NCI-H460 (cell line): ENCODE measurements at places on chromosomes 12 and 14. TPM values are rescaled to one million over a fixed set of nuclear protein-coding genes. Genes with fewer than 3 reads are reported as not detected.

GRCh38 chr14:90263748-90264449 lies 7.5 kb downstream of the PSMC1 start:
- DNase-seq = no peak

UBR7 gene
- total RNA-seq = 29.2 and 38.1 TPM in 2 replicates

GRCh38 chr12:15931590-15932053 lies 20.5 kb downstream of the DERA start:
- DNase-seq = peak; percentile 8

GPD1 gene
- 0.07 TPM in 1 of 2 replicates, not detected in the other for total RNA-seq

DNA sequence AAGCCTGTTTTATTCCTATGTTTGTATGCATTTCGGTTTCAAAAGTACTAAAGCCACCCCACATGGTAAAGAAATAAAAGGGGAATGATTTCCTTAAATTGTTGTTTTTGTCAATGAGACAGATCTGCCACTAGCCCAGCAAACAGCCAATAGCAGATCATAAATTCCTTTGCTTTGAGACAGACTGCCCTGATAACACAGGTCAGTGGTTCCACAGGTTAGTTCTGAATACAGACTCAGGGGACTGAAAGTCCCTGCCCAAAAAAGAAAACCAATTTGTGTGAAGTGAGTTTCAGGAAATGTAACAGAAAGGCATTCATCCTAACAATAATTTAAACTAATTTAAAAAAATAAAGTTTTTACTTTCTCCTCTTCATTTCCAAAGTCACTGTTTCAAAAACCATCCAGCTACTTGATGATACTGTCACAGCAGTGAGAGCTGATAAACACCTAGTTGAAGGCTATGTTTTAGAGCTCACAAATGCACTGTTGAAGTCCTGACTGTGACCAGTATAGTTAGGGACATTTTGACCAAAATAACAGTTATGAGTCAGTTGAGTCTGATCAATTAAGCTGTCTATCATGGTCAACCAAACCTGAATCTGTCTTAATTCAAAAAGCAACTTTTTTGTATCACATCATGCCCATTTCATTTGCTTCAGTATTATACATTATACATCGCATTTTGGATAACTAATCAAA lies 77.7 kb downstream of the LGR5 start:
- DNase-seq = no peak

- DNase-seq = no peak
Measured at GRCh38 chr12:20383612-20384011, 15.3 kb downstream of the PDE3A start.

DNA sequence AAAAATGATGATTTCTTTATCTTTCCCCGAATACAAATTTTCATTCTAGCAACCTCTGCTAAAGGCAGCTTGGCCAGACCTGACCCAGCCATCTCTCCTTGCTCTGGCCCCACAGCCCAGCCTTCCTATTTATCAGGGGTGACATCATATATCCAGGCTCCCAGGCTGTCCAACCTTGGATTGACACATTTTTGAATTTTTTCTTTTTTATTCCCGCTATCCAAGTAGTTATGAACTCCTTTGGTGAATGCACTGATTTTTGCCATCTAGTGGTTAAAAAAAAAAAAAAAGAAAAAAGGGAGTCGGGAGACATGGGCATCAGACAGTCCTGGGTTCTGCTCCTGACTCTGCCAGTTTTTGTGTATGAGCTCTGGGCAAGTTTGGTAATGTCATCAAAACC lies 120.5 kb downstream of the PTPN11 start:
- DNase-seq = no peak

DYNC1H1 gene
- total RNA-seq = 1,235 and 1,394 TPM in 2 replicates

TEX52 gene
- not detected in 2 replicates for total RNA-seq

PHLDA1 gene
- total RNA-seq = 128 and 136 TPM in 2 replicates

GRCh38 chr14:88790501-88791251 lies 2.1 kb downstream of the EML5 start:
- DNase-seq = no peak

- no peak for DNase-seq
Measured at GRCh38 chr12:98053202-98053601, 462.2 kb upstream of the TMPO start.

DNA sequence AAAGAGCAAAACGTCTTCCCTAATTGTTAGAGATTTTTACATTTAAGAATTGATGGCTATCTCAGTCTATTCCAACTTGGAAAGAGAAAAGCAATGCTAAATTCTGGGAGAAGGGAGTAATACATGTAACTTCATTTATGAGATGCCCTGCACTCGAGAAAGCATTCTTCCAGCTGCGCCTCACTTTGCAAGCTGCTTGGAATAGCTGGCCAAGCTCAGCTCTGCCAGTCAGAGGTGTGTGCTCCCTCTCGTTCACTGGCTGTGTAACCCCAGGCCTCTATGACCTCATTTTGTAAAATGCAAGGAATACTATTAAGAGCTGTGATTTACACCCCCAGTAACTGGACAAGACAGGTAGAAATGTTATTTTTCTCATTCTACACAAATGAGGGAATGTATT lies 79.1 kb downstream of the OTX2 start:
- no peak for DNase-seq

NPFF gene
- total RNA-seq = 1.0 TPM in 1 of 2 replicates, not detected in the other

DNA sequence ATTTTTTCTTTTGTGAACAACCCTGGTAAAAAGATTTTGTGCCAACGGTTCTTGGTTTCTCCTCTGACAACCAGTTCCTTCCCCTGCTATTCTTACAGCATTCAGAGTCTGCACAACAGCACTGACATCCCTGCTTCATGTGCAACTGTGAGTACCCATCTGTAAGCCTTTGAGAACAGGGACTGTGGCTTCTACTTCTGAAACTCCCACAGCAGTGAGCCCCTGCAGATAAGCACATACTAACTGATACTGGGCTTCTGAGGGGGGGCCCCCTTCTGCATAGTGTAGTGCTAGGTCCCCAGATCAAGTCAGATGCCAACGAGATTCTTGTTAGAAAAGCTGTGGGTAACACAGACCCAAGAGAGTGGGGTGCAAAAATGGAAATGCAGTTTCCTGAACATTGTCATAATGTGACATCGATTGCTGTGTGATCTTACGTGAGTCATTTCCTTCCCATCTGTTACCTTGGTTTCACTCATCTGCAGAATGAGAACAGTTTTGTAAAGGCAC lies 11.1 kb upstream of the NINJ2 start:
- no peak for DNase-seq

DNA sequence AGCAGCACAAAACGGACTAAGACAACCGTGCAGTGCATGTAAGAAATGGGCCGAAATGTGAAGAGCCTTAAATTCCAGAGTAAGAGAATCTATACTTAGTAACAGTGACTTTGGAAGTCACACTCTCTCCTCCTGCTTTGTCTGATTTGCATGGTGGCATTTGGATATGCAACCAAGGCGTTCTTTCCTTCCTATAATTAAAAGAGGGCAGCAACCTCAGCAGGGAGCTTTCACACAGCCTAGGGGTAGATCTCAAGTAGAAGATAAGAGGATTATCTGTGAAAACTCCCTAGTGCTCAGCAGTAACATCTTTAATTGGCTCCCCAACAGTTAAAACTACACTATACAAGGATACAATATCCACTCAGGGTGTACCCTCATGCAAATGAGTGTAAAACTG lies 16.5 kb downstream of the GMFB start:
- DNase-seq = no peak

SYNDIG1L gene
- total RNA-seq = not detected in 2 replicates

IAPP gene
- not detected in 2 replicates for total RNA-seq

DNA sequence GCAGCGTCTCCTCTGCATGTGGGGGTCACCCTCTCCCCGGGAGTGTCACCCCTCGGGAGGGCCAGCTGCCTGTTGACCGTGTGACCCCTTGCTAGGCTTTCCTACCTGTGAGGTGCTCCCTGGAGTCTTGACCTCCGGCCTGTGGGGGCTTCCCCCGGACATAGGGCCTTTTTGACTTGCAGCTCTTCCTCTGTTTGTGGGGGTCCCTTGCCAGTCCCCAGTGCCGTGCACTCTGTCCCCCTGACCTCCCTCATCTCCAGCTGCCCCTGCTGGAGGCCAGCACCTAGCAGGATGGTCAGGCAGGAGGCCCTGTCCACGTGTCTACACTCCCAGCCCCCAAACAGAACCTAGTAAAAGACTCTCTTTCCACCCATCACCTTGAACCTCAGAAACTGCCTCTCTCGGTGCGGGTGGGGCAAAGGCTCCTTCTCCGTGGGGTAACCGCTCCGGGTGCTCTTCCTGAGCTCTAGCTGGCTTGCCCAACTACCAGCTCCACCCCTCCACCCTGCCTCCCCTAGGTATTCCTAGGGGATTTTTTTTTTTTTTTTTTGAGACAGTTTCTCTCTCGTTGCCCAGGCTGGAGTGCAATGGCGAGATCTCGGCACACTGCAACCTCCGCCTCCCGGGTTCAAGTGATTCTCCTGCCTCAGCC lies 810 bp downstream of the AACS start:
- DNase-seq = no peak

- no peak for DNase-seq
Measured at GRCh38 chr12:132146098-132146497, 1.8 kb downstream of the NOC4L start.

IL22 gene
- total RNA-seq = not detected in 2 replicates

- no peak for DNase-seq
Measured at GRCh38 chr12:108235197-108235984, 103.7 kb downstream of the CMKLR1 start.

GOLGA3 gene
- total RNA-seq = 45.3 and 47.5 TPM in 2 replicates

OVCH1 gene
- total RNA-seq = 0.02 TPM in 1 of 2 replicates, not detected in the other

DNA sequence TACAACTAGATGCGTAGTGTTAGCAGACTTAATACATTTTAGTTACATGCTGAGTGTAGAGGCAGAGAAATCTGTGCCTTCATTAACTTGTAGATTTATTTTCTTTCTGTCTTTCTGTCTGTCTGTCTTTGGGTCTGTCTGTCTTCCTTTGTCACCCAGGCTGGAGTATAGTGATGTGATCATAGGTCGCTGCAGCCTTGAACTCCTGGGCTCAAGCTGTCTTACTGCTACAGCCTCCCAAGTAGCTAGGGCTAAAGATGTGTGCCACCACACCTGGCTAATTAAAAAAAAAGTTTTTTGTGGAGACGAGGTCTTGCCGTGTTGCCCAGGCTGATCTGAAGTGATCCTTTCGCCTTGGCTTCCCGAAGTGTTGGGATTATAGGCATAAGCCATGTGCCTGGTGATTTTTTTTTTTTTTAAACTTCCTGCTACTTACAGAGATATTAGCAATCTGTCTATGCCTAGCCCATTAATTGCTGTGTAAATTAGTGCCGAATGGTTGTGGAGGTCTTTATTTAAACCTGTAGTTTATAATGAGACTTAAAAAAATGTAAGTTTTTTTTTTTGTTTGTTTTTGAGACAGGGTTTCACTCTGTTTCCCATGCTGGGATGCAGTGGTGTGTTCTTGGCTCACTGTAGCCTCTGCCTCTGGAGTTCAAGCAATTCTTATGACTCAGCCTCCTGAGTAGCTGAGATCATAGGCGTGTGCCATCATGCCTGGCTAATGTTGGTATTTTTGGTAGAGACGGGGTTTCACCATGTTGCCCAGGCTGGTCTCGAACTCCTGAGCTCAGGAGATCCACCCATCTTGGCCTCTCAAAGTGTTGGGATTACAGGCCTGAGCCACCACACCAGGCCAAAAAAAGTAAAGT lies 22.8 kb downstream of the ERC1 start:
- peak; percentile 76 for DNase-seq

- DNase-seq = no peak
Measured at GRCh38 chr12:110269622-110270124, 11.4 kb upstream of the ATP2A2 start.

RHOJ gene
- not detected in 2 replicates for total RNA-seq

KCNA5 gene
- total RNA-seq = not detected in 2 replicates

DNA sequence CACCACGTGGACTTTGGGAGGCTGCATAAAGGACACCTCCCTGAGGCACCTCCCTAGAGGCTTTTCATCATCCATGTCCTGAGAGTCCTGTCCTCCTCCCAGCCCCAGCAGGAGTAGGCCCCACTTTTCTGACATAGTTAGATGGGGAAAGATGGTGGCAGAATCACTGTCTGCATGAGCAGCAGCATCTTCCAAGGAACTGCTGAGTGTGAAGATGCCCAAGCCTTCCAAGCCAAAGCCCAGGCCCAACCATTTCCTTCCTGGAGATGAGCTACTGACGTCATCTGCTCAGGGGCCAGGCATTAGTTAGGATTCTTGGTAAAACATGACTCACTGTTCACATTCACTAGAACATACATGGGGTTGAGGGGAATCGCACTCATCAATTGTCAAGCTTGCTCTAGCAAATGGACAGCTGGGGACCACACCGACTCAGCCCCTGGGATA lies 37.3 kb downstream of the VDR start:
- DNase-seq = no peak

- no peak for DNase-seq
Measured at GRCh38 chr12:41983856-41984255, 160.8 kb downstream of the GXYLT1 start.

- DNase-seq = no peak
Measured at GRCh38 chr14:94157197-94157596, 16.9 kb upstream of the PPP4R4 start.

SCFD1 gene
- total RNA-seq = 93.3 and 108 TPM in 2 replicates

OR4M1 gene
- not detected in 2 replicates for total RNA-seq

DNA sequence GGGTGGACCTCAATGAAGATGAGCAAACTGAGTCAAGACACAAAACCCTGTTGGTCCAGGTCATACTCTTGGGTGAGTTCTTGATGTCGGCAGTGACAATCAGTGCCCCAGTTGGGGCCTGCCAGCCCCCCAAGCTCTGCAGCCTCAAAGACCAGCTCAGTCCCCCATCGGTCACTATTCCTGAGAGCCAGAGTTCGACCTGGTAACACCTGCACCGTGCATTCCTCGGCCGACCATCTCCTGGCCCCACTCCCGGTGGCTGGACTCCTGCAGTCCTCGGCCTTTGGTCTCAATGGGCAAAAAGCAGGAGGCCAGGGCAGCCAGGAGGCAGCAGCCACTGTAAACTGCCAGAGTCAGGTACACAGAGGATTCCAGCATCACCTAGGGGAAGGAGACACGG lies 32.5 kb downstream of the DAO start:
- DNase-seq = no peak

ART4 gene
- total RNA-seq = not detected in 2 replicates

- DNase-seq = peak; percentile 83
Measured at GRCh38 chr12:124727264-124727800, 136.3 kb downstream of the SCARB1 start.

DNA sequence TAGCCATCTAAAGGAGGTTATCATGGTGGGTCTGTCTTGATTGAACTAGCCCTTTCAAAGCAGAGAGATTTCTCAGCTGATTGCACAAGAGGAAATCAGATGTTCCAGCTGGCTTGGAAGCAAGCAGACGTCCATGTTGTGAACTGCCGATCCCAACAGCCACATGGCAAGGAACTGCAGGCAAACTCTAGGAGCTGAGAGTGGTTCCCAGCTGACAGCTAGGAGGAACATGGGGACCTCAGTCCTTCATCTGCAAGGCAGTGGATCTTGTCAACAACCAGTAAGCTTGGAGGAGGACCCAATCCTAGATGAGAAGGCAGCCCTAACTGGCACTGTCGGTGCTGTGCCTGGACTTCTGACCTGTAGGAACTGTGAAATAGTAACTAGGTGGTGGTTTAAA lies 7.7 kb downstream of the ACVR1B start:
- no peak for DNase-seq

RHEBL1 gene
- 3.6 and 5.1 TPM in 2 replicates for total RNA-seq

CLEC1B gene
- total RNA-seq = not detected in 2 replicates

DNA sequence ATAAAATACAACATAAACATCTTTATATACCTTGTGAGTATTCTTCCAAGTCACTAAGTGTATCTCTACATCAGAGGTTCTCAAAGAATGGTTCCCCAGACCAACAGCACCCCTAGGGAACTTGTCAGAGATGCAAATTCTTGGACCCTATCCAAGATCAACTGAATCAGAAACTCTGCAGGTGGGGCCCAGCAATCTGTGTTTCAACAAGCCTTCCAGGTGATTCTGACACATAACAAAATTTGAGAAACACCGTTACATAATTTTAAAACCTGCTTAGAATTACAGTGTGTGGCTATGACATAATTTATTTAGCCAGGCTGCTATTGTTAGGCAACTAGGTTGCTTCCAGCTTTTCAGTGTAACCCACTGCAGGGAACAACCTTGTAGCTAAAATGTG lies 49.8 kb downstream of the NTN4 start:
- no peak for DNase-seq
